ENCODE measurements at places on chromosomes 1 and 21. TPM values are rescaled to one million over a fixed set of nuclear protein-coding genes. Genes with fewer than 3 reads are reported as not detected.

The PTAFR gene
- total RNA-seq: under 0.01 TPM

The LCE3E gene
- not detected for total RNA-seq

The PGLYRP3 gene
- not detected for total RNA-seq

The COL24A1 gene
- 0.56 TPM for total RNA-seq

The VHLL gene
- total RNA-seq: not detected

The UQCRHL gene
- total RNA-seq: 2.0 TPM

The KIF21B gene
- 0.19 TPM for total RNA-seq

The HPCAL4 gene
- not detected for total RNA-seq

The DNAI4 gene
- 20.0 TPM for total RNA-seq

The PDIK1L gene
- total RNA-seq: 4.2 TPM

The TMEM269 gene
- total RNA-seq: not detected

The USH2A gene
- total RNA-seq: not detected

The PCP4 gene
- total RNA-seq: not detected

The RHD gene
- under 0.01 TPM for total RNA-seq

The SMCP gene
- not detected for total RNA-seq

The ILDR2 gene
- under 0.01 TPM for total RNA-seq

The KIAA1614 gene
- 4.5 TPM for total RNA-seq

The AKR7A3 gene
- total RNA-seq: 0.28 TPM

Measured in regular cardiac myocyte (primary cell).